Activated T-cell treated with anti-CD3 and anti-CD28 coated beads for 48 hours (primary cell): ENCODE measurements at places on chromosomes 3 and 15.

- DNase-seq, result no peak
Observed at GRCh38 chr3:134885877-134886621, 91.0 kb downstream of the EPHB1 start.

- DNase-seq, result no peak
Observed at GRCh38 chr3:46668116-46668515, 25.4 kb downstream of the ALS2CL start.

DNA sequence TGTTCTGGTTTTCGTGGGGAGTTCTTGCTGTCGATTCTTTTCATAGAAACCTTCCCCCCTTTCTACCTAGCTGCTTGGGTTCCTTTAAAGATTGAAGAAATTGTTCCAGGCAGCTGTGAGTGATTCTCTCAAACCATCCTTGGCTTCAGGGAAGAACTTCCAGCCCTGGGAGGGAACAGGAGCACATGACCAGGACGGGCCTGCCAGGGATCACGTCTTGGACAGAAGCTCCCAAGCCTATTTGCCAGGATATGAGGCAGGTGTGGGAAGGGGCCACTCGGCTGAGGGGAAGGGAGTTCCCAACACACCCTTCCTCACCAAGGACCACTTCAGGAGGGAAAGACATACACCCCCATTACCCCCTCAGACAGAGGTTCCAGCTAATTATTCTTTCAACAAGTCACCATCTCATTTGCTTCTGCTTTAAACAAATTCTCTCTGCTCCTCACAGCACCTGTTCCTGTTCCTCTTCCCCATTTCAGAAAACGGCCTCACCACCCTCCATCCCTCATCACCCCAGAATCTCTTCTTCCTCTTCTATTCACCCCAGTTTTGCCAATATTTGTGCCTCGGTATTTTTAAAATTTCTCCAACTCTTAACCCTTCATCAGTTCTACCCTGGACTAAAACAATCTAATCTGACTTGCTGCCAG is 62.5 kb downstream of the WHAMM start:
- no peak for DNase-seq

DNA sequence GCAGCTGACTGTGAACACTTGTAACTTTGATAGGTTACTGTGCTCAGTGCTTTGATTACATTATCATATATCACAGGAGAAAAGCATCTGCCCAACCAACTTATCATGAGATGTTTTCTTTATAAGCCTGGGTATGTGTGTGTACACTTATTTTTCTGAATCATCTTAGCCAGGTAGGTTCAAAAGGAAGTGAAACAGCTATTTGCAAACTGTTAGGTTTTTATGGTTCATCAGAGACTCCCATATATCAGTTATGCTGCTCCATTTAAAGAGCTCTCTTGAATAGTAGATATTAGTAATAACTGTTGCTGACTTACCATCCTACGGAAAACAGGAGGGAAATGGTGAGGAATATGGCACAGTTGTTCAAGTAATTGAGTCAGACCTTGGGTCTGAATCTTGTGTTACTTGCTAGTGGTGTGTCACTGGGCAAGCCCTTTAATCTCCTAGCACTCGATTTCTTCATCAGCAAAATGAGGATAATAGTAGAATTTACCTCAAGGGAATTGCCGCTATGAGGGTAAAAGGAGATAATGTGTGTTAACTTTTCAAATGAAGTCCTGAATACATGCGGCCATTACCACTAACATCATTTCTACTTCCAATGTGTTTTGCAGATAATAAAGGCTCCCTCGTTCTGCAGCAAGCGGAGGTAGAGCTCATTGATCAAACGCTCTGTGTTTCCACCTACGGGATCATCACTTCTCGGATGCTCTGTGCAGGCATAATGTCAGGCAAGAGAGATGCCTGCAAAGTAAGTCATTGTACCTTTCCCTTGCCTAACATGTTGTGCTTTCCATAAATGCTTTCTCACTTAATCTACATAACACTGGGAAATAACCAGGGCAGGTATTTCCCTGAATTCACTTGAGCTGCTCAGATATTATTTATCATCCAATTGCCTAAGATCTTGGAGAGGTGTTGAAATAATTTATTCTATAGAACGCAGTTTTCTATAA is 7.8 kb upstream of the C3orf52 start:
- DNase-seq, result no peak

- no peak for DNase-seq
Observed at GRCh38 chr3:61340931-61341461, 89.7 kb upstream of the FHIT start.

DNA sequence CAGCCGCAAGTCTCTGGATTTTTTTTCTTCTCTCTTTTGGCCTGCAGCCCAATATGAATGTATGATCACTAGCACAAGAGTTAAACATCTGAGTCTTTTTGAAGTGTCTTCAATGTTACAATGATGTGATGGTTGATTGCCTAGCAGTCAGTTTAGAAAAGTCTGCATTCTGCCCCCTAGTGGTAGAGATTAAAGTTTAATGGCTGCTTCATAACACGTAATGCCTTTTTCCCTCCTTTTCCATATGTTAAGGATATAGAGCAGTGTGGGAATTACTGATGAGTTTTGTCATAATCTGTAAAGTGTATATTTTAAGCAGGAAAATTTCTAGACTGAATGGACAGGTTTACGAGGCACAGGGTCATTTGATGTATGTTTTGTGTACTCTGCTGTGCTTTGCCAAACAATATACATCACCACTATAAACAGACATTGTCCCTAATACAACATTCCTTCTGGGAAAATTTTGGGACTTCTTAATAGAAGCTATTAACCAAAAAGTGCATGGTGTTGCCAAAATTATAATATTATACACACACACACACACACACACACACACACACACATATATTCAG is 1038.5 kb upstream of the NR2F2 start:
- DNase-seq, result no peak

DNA sequence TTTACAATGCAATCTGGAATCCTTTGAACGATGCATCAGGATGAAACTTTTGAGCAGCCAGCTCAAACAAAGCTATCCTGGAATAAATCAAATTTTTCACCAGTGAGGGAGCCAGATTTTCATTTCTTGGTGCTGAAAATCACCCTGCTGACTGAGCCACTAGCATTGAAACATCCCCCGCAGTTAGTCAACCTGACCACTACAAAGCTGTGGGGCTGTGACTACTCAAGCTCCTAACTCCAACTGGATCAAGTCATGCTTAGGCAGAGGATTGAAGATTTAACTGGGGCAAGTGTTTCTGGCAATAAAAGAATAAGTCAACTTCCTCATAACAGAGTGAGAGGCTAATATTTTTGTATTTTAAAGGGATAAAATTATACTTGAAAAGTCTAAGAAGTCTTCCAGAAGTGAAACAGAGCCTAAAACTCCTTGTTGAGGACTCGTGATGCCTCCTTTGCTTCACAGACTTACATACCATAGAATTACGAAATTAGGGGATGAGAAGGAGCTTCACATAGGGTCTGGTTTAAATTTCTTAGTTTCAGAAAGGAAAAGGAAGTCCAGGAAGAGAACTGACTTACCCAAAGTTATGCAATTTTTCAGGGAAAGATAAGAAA is 177.8 kb downstream of the SERPINI1 start:
- no peak for DNase-seq

DNA sequence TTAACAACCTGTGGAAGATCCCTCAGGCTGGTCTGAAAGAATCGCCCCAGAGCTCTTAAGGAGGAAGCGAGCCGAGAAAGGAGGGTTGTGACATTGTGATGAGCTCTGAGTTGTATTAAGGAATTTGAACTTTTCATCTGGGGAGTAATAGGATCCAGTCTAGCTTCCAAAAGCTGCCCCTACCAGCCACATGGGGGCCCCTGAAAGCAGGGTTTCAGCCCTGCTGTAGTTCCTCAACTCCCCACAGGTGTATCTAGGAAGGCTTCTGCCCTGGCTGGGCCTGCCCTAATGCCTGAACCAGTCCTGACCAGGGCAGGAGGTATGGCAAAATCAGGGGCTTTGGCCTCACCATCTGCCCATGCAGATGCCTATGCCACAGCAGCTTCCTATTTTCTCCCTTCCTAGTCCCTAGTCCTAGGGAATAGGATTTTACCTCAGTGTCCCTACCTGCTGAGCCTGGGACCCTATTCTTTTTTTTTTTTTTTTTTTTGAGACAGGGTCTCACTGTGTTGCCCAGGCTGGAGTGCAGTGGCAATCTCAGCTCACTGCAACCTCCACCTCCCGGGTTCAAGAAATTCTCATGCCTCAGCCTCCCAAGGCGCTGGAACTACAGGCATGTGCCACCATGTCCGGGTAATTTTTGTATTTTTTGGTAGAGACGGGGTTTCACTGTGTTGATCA is 5.0 kb upstream of the AP3S2 start:
- DNase-seq, result peak; percentile 26

GRCh38 chr3:113575206-113575605 is 42.9 kb downstream of the SIDT1 start:
- DNase-seq, result no peak

DNA sequence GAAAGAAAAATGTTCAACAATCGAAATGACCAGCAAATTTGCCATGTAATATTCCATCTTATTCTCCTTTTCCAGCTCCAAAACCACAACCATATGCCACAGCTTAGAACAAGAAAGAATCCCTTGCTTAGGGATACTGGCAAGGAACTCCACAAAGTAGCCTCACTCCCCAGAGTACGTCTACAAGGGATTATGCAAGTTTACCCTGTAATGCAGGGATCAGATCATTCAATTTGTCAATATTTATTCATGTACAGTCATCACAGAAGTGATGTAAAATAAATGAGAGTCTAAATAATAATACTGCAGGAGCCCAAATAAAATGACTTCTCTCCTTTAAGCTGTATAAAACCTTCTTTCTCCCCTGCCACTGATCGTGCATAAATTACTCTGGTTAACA is 23.5 kb upstream of the MYO1E start:
- DNase-seq, result no peak

DNA sequence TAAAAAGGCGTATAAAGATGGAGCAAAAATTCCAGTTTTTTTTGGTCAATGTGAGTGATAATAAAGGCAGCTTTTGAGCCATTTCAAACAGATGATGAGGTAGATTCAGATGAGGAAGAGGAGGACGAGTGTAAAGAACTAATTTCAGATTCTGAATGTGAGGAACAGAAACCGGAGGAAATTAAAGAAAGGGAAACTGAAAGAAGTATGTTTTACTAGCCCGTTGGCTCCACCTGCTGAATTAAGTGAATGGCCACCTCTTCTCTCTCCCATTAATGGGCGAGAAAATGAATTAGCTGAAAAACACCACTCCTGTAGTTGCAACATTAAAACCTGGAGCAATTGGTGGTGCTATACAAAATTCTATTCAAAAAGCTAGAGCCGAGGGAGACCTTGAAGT is 55.4 kb downstream of the CYP19A1 start:
- DNase-seq, result no peak

- DNase-seq, result no peak
Observed at GRCh38 chr15:91376038-91376437, 276.0 kb downstream of the SV2B start.

DNA sequence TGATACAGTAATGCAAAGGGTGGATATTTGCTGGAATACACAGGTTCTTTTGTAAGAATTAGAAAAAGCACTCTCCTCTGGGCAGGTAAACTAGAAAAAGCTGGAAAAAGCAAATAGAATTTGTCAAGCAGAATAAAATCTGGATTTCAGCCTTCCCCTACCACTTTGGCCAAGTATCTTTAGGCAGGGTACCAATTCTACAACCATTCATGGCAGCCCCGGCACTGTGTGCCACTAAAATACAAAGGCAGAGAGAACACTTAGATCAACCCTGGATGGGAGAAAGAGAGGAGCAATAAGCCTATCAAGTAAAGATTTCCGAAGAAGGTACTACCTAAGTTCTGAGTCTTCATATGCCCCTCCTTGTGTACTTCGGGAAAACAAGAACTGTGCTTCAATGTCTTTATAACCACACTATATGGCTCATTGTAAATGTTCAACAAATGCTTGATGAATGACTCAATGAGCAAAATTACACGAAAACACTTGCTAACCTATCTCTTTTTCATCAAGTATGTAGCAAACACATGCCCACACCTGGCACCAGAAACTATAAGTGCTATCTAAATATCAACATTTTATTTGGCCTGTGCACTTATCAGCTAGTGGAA is 20.8 kb downstream of the STAG1 start:
- no peak for DNase-seq
